Amniotic epithelial cell (primary cell): ENCODE measurements at places on chromosomes 16 and 17.

GRCh38 chr17:43952351-43952723 lies 1.4 kb downstream of the PYY start:
- DNase-seq = peak; percentile 9

DNA sequence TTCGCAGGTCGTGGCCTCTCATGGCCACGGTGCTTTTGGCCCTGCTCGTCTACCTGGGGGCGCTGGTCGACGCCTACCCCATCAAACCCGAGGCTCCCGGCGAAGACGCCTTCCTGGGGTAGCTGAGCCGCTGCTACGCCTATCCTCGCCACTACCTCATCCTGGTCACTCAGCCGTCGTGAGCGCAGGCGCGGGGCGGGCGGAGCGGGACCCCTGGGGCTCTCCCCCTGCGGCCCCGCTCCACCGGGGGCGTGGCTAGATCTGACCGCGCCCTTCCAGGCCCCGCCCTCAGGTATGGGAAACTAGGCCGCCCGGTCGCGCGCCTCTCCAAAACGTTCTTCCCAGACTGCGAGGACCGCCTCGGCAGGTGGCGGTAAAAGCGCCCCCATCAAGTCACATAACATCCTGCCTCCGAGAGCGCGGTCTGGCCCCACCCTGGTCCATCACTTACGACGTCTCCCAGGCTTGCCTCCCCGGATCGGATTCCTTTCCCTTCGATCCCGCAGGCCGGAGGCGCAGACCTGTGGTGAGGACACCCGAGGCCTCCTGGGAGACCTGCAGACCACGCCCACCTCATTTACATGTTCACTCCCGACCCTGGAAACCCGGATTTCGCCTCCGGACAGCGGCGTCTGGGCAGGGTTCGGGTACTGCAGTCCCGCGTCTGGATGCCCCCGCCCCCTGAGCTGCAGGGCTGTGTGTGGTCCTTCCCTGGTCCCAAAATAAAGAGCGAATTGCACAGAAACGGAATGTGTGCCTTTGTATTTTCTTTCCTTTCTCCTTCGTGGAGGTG lies 91.5 kb upstream of the TMEM97 start:
- peak; percentile 34 for DNase-seq

- no peak for DNase-seq
Observed at GRCh38 chr17:14301279-14302090, 604 bp downstream of the HS3ST3B1 start.

DNA sequence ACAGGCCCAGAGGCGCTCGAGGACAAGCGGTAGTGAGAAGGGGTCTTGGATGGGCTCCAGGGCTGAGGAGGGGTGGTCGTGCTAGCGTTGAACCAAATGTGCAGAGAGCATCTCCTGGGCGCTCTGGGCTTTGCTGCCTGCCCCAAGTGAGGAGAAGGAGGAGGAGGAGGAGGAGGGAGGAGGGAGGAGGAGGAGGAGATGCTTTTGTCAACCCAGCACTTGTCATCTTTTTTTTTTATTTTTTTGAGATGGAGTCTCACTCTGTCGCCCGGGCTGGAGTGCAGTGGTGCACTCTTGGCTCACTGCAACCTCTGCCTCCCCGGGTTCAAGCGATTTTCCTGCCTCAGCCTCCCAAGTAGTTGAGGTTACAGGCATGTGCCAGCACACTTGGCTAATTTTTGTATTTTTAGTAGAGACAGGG lies 59.8 kb downstream of the PGS1 start:
- no peak for DNase-seq

DNA sequence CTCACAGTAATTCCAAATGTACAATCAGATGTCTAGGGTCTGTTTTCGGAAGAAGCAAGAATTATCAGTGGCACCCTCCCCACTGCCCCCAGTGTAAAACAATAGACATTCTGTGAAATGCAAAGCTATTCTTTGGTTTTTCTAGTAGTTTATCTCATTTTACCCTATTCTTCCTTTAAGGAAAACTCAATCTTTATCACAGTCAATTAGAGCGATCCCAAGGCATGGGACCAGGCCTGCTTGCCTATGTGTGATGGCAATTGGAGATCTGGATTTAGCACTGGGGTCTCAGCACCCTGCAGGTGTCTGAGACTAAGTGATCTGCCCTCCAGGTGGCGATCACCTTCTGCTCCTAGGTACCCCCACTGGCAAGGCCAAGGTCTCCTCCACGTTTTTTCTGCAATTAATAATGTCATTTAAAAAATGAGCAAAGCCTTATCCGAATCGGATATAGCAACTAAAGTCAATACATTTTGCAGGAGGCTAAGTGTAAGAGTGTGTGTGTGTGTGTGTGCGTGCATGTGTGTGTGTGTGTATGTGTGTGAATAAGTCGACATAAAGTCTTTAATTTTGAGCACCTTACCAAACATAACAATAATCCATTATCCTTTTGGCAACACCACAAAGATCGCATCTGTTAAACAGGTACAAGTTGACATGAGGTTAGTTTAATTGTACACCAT lies 59.7 kb downstream of the HLF start:
- DNase-seq = no peak

- no peak for DNase-seq
Observed at GRCh38 chr17:67676305-67676704, 41.4 kb upstream of the NOL11 start.

- DNase-seq = no peak
Observed at GRCh38 chr16:87698241-87698640, 67.5 kb downstream of the KLHDC4 start.

DNA sequence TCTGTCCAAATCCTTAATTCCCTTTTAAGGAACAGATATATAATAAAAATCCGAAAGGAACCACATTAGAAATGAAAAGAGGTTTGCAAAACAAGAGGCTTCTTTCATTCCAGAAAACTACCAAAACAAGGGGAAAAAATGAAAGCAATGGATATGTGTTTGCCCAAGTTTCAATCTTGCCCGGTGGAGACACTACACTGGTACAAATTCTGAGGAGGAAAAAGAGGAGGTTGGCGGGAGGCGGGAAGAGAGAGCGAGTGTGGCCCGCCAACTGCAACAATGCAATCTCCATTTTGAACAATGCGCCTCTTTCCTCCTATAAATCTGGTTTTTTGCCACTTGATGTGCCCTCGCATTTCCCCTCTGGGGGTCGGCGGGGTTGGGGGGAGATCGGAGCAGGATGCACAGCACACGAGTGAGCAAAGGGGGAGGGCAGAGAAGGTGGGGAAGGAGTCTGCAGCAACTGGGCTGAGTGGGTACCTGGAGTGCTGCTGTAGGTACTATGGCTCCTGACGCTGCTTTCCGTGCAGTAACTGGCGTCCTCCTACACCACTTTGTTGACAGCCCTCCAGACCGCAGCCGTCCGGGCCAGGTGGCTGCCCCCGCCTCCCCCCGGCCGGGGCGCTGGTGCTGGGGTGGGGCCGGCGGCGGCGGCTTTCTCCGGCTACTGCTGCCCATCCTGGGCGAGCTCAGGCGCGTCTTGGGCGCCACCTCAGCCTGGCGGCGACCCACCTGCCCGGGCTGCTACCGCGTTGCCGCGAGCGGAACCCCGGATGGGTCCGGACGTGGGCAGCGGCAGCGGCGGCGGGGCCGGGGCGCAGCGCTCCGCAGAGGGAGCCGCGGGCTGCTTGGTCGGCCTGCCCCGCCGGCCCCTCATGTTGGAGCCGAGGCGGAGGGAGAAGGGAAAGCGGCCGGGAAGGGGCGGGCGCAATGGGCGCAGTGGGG lies 93.8 kb upstream of the PLEKHM1 start:
- DNase-seq = peak; percentile 22

- no peak for DNase-seq
Observed at GRCh38 chr17:64042700-64043485, 22.5 kb upstream of the ICAM2 start.

- peak; percentile 98 for DNase-seq
Observed at GRCh38 chr16:65547772-65548446, 426.0 kb upstream of the CDH11 start.

- no peak for DNase-seq
Observed at GRCh38 chr17:5047446-5047845, 12.2 kb upstream of the SLC52A1 start.

GRCh38 chr17:14197586-14197985 lies 39.1 kb downstream of the CDRT15 start:
- DNase-seq = no peak

DNA sequence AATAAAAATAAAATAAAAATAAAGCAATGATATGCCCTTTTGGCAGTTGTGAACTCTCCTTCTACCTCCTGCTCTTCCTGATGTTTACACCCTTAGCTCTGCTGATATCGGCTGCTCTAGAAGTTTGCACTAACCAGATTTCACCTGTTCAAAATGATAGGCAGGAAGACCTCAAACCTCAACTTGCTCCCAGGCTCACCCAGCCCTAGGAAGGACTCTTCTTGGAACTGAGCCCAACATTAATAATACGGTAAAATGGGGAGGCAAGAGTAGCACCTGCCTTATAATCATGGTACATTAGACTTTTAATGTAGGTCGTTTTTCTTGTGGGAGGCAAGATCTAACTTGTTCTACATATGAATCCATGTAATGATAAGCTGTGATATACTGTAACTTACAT lies 61.2 kb upstream of the MED13 start:
- no peak for DNase-seq
